HFFc6 (cell line): ENCODE measurements at places on chromosomes 3 and 15.

GRCh38 chr3:190064112-190064511, 56.6 kb downstream of the P3H2 start:
- DNase-seq: peak; percentile 93

GRCh38 chr15:59290295-59291212, 82.1 kb downstream of the MYO1E start:
- no peak for DNase-seq

- no peak for DNase-seq
These were observed 88.1 kb upstream of the THRB start for GRCh38 chr3:24582431-24583403.

DNA sequence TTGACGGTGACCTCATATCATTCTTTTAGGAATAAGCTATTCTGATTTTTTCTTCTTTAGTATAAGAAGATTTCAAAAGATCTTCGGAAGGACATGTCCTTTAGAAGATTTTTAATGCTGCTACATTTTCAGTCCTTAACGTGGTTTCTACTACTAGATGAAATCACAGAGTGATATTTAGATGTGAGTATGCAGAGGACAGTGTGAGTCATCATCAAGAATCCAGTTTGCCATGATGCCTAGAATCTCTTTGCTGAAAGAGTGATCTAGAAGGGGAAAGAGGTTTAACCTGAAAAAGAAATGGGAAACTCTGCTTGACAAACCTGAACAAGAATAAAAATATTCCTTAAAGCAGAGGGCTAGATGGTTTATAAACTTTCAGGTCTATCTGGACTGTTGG, 43.2 kb downstream of the SLC7A14 start:
- peak; percentile 11 for DNase-seq

- DNase-seq: no peak
These were observed 1.6 kb upstream of the SUCNR1 start for GRCh38 chr3:151871639-151872468.

DNA sequence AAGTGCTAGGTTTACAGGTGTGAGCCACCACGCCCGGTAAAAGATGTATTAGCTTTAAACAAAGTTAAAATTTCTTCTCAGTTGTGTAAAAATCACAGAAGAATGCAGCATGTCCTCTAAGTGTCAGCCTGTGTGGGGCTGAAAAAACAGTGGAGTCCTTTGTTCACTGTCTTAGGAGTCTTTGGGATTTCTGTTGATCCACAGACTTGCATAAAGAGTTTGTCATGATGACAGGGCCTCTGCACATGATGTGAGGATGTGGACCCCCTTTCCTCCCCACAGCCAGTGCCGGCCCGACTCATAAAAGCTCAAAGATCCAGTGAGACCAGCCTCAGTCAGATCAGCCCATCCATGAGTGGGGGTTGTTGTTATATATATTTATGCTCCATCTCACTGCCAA, 49.0 kb upstream of the GOLGA8J start:
- DNase-seq: no peak

DNA sequence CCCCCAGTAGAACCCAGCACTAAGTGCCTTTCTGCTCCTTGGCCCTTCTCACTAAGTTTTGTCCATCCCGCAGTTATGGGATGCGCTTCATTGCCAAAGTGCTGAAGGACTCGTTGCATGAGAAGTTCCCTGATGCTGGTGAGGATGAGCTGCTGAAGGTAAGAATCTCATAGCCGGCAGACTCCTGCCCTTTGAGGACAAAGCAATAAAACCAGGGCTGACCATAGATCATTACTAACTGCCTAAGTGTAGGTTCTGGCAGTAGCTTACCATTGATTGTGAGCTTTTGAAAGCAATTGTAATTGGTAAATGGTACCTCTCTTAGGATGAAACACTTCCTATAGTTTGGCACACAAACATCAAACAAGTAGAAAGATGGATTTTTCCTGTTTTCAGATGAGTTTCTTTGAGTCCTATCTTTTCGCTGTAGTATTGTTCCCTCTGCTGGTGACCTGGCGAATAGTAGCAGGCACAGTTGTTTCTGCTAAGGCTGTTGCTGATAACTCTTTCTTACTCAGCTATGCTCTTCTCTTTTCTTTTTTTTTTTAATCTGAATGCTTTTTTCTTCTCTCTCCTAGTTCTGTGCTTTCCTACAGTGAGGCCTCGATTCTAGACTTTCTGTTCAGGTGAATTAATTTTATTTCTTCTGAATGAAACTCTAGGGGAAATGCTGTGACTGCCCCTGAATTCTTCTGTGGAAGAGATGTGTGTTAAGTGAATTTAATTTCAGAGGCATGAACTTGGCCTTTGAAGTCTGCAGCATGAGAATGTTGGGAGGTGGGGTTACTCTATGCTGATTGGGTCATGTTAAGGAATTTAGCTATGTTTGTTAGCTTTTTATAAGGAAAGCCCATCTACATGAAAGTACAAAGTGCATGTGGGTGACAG, 47.4 kb upstream of the CRTC3 start:
- DNase-seq: peak; percentile 33

DNA sequence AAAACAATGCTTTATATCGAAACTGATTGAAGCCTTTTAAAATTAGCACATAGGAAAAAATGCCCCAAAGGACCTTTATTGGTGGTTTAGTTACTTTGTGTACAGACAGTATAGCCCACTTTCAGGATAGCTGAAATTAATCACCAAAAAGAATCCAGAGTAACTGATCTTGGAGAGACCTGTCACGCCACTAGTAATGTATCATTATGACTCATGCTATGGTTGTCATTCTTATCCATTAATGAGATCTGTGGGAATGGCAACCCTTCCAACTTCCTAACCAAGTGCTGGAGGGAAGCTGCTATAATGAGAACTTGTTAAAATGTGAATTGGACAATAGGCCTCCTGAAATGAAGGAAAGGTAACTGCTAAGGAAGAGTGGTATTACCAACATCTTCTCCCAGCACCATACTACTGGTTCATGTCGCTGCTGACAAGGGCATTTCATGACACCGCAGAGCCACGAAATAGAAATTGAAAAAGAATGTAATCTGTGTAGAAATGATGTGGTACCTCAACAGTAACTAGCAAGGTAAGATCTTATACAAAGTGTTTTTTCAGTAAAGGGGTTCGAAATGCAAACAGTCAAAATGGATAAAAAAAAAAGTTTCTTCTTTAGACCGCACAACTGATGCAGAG, 7.1 kb upstream of the EMC4 start:
- peak; percentile 82 for DNase-seq

- no peak for DNase-seq
These were observed 27.9 kb upstream of the ACP3 start for GRCh38 chr3:132289316-132289715.

GRCh38 chr3:99111235-99111634, 209.7 kb upstream of the DCBLD2 start:
- no peak for DNase-seq

GRCh38 chr3:54344601-54345231, 222.4 kb downstream of the CACNA2D3 start:
- DNase-seq: no peak

GRCh38 chr3:158057666-158058065, 48.6 kb downstream of the SHOX2 start:
- no peak for DNase-seq

DNA sequence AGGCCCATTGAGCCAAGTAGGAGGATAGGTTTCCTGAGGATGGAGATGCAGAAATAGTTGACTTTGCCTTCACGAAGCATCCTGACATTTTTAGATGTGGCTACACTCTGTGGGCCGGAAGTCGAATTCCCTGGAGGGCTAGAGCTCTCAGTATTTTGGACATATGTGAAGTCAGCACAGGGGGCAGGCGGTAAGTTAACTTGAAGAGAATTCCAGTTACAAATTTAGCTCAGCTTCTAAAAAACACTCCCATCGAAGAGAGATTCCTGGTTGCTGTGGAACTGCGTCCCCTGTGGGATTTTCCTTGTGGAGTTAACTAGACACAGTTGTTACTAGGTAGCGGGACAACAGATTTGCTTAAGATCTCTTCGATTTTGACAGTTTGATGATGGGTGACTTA, 161.9 kb upstream of the RGMA start:
- no peak for DNase-seq

GRCh38 chr3:69784954-69785514, 45.8 kb downstream of the MITF start:
- DNase-seq: peak; percentile 91

DNA sequence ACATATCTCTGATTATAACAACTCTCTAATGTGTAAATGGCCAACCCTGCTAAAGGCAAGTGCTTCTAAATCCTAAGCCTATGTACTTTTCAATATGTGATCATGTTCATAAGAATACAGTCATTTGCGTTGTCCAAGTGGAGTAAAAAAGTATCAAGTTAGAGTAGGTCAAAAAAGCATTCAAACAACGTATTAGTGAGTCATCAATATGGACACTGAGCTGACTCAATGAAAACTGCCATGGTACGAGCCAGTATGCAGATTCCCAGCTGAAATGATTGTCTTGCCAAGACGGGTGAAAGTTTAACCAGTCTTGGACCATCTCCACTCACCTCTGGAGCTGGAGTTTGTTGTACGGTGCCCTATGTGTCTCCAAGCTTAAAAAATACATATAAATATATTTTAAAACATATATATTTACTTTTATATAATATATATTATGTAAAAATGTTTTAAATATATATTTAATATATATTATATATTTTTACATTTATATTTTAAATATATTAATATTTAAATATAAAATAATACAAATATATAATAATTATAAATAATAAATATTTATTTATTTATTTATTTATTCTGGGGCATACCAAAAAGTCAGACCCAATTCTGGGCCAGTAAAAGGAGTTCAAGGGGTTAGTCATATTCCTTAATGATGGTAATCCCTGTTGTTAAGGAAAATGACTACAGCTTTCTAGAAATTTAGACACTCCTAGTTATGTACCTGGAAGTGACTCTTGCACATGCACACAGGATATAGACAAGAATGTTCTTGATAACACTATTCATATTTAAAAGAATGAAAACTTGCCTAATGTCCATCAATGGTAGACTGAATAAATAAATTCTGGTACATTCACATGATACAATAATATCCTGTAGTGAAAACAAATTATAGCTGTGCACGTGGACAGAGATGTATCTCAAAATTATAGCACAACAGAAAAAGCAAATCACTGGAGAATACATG, 27.2 kb downstream of the PLSCR4 start:
- no peak for DNase-seq

GRCh38 chr3:105584003-105584790, 217.5 kb downstream of the ALCAM start:
- peak; percentile 16 for DNase-seq
